ENCODE measurements at places on chromosomes 5 and 9.

GRCh38 chr5:20276959-20277263 is 288.9 kb upstream of the CDH18 start:
- no peak for DNase-seq

DNA sequence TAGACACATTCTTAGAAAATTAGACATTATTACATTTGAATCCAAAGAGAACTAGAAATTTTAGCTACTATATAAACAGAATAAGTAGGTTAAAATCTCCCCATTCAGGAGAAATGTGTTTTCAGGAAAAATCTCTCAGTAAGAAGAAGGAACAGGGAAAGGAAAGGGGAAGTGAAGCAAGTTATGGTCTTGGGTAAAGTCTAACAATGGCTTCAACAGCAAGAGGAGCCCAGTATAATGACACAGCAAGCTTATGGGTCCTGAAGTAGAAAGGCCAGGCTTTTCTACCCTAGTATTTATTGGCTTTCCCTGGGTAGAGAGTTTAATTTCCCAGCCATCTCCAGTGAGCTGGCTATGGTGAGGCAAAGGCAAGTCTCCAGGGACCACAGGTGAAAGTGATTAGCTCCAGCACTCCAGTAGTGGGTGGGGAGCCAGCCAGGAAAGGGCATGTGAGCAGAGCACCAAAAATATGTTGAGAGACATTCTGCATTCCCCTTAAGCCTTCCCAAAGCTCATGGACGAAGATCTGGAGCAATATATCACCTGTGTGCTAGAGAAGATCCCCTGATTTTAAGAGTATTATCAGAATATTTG is 981.7 kb downstream of the NR2F1-AS1 start:
- DNase-seq = no peak

GRCh38 chr5:34620185-34620584 is 35.9 kb upstream of the RAI14 start:
- no peak for DNase-seq

- no peak for DNase-seq
Observed at GRCh38 chr9:137112564-137113384, 1.8 kb downstream of the DPP7 start.

- DNase-seq = peak; percentile 44
Observed at GRCh38 chr9:133990366-133991213, 1.5 kb downstream of the VAV2 start.

- no peak for DNase-seq
Observed at GRCh38 chr9:99544526-99544925, 277.2 kb upstream of the NR4A3 start.

- DNase-seq = no peak
Observed at GRCh38 chr5:62649476-62650113, 71.0 kb downstream of the LRRC70 start.

GRCh38 chr9:18798508-18799290 is 234.3 kb downstream of the SAXO1 start:
- no peak for DNase-seq

GRCh38 chr5:168085261-168086031 is 206.0 kb upstream of the WWC1 start:
- DNase-seq = peak; percentile 67

DNA sequence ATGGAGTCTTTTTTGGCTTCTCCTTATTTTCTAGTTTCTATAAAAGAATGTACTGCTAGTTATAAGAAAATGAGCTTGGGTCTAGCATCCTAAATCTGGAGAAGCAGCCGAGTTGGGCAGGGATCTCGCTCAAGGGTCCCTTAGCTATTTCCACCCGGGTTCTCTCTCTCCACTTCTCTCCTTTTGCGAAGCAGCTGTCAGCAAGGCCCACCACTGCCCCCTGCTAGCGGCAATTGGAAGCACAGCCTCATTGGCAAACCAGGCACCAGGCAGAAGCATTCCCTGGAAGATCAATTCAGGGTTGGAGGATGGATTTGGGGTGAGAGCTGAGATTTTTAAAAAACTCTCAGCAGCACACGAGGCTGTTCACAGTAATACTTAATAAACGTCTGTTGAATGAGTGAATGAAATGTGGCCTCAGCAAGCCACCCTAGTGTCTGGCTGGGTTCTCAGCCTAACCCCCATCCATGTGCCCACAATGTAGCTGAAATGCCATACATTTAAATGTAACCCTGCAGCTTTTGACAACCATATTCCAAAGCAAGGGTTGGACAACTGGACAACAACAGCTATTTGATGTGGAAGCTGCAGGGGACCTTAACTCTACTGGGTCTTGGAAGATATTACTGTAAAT is 34.6 kb upstream of the TNIP1 start:
- DNase-seq = peak; percentile 48

DNA sequence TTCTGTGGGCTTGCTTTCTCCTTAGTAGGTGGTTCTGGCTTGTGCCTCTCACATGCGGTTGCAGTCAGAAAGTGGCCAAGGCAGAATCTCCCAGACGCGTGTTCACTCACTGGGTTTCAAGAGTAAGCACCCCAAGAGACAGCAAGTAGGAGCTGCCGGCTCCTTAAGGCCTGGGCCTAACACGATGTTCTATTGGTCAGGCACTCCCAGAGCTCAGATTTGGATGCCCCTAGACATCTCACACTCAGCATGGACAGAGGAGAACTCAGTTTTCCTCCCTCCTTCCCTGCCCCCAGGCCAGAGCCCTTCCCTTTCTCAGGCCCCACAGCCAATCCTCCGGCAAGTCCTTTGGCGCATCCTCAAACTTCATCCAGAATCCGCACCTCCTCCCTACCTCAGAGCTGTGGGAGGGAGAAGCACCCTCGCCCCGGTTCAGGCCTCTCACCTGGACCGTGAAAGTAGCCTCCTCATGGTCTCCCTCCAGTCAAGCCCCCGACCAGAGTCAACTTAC is 6.5 kb upstream of the CARD19 start:
- no peak for DNase-seq

DNA sequence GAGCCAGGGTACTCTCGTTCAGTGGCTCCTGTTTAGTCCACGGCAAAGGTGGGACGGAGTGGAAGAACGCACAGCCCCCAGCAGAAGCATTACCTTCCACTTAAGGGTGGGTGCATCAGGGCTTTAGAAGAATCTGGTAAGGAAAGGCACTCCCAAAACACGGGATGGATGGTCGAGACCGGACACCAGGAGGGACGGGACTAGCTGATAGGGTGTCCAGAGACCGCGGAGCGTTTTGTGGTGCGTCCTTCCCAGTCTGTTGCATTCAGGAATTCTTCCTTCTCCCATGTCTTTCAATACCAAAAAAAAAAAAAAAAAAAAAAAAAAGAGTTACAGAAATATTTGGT is 545 bp upstream of the CTSV start:
- DNase-seq = no peak

GRCh38 chr5:141001446-141001843 is 35.2 kb downstream of the PCDHAC2 start:
- peak; percentile 42 for DNase-seq

GRCh38 chr5:72472031-72472430 is 35.2 kb downstream of the ZNF366 start:
- DNase-seq = no peak

GRCh38 chr5:9474219-9475002 is 71.5 kb downstream of the SEMA5A start:
- no peak for DNase-seq

- peak; percentile 94 for DNase-seq
Observed at GRCh38 chr5:38595132-38595745, 38.8 kb upstream of the LIFR start.

DNA sequence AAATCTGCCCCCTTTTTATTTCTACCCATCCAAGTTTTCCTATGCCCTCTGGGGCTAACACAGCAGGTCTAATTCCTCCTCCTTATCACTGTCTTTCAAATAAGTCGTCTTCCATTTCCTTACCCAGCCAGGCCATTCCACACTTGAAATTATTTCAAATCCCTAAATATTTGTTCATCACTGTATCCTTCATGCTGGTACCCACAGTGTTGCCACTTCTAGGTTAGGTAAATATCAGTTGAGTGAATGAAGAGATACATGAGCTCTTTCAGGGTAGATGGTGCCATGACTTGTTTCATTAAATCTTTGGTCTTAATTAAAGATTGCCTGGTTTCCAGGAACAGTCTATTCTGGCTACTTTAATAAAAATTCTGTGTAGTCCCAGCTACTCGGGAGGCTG is 35.6 kb upstream of the ADRA1B start:
- DNase-seq = no peak

- DNase-seq = no peak
Observed at GRCh38 chr5:160434022-160434531, 12.4 kb downstream of the PTTG1 start.

GRCh38 chr5:14930486-14930885 is 58.9 kb upstream of the ANKH start:
- no peak for DNase-seq

- no peak for DNase-seq
Observed at GRCh38 chr5:179969110-179969509, 61.4 kb upstream of the TBC1D9B start.

GRCh38 chr5:103223031-103223955 is 35.3 kb upstream of the MACIR start:
- no peak for DNase-seq

GRCh38 chr9:32247168-32247567 is 137.3 kb upstream of the ACO1 start:
- DNase-seq = no peak

GRCh38 chr9:37025071-37025822 is 8.8 kb downstream of the PAX5 start:
- DNase-seq = no peak

GRCh38 chr5:133967698-133968203 is 674 bp downstream of the C5orf15 start:
- peak; percentile 36 for DNase-seq

GRCh38 chr9:79116709-79117108 is 455.1 kb upstream of the TLE4 start:
- DNase-seq = no peak

GRCh38 chr9:83560169-83560826 is 22.1 kb upstream of the FRMD3 start:
- DNase-seq = no peak

DNA sequence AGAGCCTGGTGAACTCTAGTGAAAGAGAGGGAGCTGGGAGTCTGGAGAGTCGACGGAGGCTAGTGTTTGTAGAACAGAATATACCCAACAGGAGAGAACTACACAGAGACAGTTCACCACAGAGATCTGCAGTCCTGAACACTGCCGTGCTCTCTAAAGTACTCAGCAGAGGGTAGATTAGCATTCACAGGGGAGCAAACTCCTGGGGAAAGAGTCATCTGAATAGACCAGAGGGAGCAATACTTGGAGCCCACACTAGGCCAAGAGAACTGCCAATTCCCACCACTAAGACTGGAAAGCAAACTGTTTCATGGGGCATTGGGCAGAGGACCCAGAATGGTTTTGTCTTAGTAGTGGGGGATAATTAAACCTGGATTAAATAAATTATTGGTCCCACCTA is 235.6 kb downstream of the EDIL3 start:
- no peak for DNase-seq

- DNase-seq = no peak
Observed at GRCh38 chr9:95971815-95972214, 96.3 kb downstream of the ERCC6L2 start.

- DNase-seq = peak; percentile 93
Observed at GRCh38 chr5:88660264-88660946, 222.6 kb downstream of the MEF2C start.

GRCh38 chr5:2981035-2981434 is 229.6 kb upstream of the IRX2 start:
- no peak for DNase-seq

All from H4 (cell line).